ENCODE measurements at places on chromosomes 12 and 14.

DNA sequence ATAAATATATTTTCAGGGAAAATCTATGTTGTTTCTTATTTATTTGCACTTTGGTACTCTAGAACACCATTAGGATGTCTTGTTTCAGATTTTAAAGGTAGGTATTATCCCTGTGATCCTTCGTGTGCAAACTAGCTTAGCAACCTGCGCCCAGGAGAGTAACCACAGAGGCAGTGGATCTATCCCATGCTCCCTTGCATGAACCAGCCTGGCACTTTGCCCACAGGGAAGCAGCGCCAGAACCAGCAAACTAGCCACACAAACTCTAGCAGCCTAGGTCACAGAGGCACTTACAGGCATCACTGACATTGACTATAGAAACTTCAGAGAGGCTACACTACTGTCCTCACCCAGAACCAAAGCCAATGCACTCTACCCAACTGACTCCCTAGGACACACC lies 76.1 kb downstream of the TSHR start:
- DNase-seq: no peak

GRCh38 chr14:89268514-89268913 lies 148.5 kb downstream of the FOXN3 start:
- DNase-seq: no peak

GRCh38 chr12:102735104-102735503 lies 181.9 kb downstream of the PAH start:
- no peak for DNase-seq

DNA sequence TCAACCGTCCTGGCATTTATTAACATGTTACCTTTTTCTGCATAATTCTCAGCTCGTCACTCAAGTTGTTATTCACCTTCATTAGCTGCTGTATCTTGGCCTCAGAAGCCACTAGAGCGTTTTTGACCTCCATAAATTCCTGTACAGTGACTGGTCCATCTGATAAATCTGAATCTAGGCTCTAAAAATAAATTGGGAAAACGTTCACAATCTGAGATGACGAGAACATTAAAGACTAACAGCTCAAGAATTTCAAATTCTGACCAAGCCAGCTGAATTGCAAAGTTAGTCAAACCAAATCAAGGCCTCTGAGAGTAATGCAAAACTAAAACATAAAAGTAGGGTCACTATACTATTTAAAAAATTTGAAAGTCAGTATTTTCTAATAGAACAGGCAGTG lies 45.0 kb downstream of the GIT2 start:
- DNase-seq: no peak

DNA sequence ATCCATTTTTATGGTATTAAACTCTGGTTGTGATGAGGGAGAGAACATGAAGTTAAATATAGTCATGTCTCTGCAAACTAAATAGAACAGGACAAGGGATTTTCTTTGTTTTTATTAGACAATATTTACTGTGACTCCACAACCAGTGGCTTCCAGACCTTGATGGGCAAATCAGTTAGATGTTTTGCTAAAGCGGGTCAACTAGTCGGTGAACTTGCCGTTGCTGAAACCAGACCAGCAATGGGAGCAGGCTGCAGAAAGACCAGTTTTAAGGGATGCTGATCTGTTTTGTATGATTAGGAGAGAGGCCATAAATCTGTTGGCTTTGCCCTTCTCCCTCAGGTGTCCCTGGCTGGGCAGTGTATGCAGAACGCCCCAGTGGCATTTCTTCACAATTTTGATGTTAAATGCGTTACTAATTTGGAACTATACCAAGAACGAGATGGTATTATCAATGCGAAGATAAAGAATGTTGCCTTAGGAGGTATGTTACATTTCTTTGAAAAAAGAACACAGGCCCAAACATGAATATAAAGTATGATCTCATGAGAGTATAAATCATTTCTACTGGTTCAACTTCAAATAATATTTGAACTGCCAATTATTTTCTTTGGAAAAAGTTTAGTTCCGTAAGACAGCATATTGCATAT lies 19.4 kb downstream of the TCTN2 start:
- DNase-seq: no peak

GRCh38 chr12:56626701-56627100 lies 3.4 kb downstream of the BAZ2A start:
- DNase-seq: no peak

DNA sequence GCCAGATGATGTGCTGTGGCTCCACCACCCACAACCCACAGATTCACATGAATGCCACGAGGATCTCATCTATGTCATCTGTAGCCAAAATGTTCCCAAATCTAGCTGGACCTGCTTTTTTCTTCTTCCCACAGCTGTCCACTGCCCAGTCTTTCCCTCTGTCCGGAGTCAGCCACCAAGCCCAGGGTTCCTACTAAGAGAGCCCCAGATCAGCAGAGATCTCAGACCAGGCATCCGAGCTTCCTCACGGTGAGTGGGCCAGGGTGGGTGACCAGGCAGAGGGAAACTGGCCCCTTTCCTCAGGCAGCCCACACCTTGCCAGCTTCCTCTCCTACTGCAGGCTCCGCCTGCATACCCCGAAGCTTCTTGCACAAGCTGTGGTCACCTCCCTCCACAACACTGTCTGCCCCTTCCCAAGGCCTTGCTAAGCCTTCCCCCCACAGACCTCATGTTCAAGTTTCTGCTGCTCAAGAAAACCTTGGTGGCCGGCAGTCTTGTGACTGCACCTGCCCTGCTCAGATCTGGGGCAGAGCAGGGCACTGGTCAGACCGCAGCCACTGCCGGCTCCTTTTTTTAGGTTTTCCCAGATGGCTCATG lies 81.4 kb downstream of the ACTN1 start:
- no peak for DNase-seq

DNA sequence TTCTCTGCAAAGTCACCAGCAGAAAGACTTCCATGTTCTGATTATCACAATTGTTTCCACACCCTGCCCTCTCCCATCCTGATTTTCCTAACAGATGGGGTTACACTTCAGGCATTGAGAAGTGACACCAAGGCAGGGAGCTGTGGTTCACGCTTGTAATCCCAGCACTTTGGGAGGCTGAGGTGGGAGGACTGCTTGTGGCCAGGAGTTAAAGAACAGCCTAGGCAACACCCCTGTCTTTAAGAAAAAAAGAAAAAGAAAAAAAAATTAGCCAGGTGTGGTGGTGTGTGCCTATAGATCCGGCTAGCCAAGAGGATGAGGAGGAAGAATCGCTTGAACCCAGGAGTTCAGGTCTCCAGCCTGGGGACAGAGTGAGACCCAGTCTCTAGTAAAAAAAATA lies 5.2 kb downstream of the PPP1CC start:
- no peak for DNase-seq

DNA sequence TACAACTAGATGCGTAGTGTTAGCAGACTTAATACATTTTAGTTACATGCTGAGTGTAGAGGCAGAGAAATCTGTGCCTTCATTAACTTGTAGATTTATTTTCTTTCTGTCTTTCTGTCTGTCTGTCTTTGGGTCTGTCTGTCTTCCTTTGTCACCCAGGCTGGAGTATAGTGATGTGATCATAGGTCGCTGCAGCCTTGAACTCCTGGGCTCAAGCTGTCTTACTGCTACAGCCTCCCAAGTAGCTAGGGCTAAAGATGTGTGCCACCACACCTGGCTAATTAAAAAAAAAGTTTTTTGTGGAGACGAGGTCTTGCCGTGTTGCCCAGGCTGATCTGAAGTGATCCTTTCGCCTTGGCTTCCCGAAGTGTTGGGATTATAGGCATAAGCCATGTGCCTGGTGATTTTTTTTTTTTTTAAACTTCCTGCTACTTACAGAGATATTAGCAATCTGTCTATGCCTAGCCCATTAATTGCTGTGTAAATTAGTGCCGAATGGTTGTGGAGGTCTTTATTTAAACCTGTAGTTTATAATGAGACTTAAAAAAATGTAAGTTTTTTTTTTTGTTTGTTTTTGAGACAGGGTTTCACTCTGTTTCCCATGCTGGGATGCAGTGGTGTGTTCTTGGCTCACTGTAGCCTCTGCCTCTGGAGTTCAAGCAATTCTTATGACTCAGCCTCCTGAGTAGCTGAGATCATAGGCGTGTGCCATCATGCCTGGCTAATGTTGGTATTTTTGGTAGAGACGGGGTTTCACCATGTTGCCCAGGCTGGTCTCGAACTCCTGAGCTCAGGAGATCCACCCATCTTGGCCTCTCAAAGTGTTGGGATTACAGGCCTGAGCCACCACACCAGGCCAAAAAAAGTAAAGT lies 22.8 kb downstream of the ERC1 start:
- no peak for DNase-seq

- DNase-seq: no peak
Observed at GRCh38 chr12:114415525-114415868, 9.6 kb upstream of the TBX5 start.

DNA sequence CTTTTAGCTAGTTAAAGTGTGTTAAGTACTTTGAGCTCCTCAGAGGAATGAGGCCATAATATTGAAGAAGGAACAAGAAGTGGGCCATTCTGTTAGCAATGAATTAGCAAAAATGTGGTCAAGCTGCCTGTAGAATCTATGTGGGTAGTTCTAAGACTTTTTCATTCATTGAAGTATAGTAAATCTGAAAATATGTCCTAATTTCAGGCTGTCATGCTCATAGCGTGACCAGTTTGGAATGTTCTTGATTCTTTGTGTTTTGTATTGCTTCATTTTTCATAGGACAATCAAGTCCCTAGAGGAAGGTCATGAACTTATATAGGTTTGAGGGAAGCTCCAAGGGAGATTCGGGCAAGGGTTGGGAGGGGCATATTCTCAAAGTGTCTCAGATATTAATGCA lies 11.4 kb downstream of the ATP23 start:
- no peak for DNase-seq

GRCh38 chr14:73916324-73916723 lies 29.7 kb downstream of the ZNF410 start:
- DNase-seq: no peak

DNA sequence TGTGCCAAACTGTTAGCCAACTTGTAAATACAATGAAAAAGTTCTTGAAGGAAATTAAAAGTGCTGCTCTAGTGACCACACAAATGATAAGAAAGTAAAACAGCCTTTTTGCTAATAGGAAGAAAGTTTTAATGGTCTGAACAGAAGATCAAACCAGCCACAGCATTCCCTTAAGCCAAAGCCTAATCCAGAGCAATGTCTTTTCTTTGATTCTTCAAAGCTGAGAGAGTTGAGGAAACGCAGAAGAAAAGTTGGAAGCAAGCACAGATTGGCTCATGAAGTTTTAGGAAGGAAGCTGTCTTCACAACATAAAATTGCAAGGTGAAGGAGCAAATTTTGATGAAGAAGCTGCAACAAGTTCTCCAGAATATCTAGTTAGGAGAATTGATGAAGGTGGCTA lies 213.8 kb downstream of the ATXN7L3B start:
- no peak for DNase-seq

DNA sequence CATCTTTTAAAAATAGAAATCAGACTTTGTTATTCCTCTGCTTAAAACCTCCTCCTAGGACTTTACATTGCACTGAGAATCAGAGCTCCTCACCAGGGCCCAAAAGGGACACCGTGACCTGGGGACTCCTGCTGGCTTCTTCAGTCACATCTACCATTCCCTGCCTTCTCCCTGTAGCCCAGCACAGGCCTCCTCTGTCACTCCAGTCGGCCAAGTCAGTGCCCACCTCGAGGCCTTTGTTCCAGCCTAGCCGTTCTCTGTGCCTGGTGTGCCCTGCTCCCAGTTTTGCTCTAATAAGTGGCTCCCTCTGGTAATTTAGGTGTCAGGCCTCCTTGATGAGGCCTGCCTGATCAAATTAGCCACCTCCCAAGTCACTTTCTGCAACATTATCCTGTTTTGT lies 27.4 kb downstream of the CRADD start:
- no peak for DNase-seq

- DNase-seq: no peak
Observed at GRCh38 chr14:64500088-64500487, 3.5 kb downstream of the ZBTB25 start.

DNA sequence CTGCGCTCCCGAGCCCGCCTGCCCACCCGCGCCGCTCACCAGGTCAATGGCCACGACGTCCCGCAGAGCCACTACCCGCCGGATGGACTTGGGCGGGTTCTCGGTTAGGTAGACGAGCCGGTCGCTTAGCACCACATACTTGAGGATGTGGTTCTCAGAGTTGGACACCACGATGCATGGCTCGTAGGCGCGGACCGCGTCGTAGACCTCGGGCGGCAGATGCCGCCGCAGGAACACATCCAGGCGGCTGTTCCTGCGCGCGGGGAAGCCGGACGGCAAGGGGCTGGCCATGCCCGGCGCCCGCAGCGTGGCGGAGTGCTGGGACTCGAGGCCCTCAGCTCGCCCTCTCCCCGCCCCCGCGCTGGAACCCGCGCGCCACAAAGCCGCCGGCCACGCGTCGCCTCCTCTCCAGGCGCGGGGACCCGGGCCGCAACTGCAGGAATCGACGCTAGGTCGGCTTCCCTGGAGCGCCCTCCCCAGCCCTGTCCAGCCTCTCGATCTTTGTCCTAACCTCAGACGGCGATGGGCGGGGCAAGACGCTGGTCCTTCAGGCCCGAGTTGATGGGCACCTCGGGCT lies at the start of gene C12orf56:
Gene C12orf56 (minus strand): TSS at position 484 of the 577 bp plus-strand sequence. CDS start 193 bp downstream, at position 291.
- DNase-seq: no peak

DNA sequence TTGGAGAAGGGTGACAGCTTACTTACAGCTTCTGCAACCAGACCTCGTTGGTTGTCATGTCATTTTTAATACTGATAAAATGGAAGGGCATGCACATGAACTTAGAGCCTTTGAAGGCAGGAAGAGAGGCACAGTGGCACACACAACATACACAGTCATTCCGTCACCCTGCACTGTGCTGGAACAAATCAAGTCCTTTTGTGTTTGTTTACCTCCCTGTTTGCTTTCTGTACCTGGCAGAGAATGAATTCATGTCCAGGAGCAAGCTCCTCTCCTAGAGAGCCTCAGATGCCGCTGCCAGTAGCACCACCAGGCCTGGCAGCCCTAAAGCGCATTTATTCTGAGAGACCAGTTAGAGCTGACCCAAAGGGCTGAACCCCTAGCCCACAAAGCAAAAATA lies 460.3 kb downstream of the EGLN3 start:
- DNase-seq: no peak

DNA sequence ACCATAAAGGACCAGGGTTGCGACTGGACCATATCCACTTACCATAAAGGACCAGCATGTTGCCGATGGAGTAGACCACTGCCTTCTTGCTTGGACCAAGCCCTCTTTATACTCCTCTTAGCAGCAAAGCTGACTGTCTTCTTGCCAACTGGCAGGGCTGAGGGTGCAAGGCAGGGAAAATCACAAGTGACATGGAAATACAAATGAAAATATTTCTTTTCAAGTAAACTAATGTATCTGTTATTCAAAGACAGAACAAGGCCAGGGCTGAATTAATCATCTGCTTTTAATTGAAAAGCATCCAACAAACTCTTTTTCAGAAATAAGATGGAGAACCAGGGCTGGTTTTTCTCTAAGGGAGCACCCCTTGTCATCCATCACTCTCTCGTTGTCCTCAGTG lies at the start of gene CELA1:
Gene CELA1 (minus strand): TSS at position 99 of the 400 bp plus-strand sequence. CDS start 41 bp downstream, at position 58.
- no peak for DNase-seq

GRCh38 chr14:74503291-74503937 lies 9.8 kb downstream of the ISCA2 start:
- DNase-seq: no peak

- DNase-seq: no peak
Observed at GRCh38 chr14:32622742-32623141, 293.6 kb downstream of the AKAP6 start.

DNA sequence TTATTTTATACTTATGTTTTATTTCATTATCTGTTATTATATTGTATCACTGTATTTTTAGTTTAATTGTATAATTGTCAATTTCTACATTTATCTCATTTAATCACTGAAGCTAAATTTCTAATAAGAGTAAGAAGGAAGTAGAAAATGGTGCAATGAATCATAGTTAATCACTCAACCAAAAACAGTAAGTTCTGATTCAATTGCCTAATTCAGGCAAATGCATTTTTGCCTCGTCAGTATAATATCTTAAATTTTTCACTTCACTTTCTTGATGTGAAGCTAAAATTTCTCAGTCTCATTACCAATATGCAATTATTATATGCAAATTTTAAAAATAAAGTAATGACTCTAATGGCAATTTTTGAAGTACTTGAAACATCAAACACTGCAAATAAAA lies 340.5 kb upstream of the USP15 start:
- DNase-seq: no peak

All from hypothalamus (tissue), 51 donors.